ENCODE measurements at places on chromosomes 13 and 19. TPM values are rescaled to one million over a fixed set of nuclear protein-coding genes. Genes with fewer than 3 reads are reported as not detected.

DNA sequence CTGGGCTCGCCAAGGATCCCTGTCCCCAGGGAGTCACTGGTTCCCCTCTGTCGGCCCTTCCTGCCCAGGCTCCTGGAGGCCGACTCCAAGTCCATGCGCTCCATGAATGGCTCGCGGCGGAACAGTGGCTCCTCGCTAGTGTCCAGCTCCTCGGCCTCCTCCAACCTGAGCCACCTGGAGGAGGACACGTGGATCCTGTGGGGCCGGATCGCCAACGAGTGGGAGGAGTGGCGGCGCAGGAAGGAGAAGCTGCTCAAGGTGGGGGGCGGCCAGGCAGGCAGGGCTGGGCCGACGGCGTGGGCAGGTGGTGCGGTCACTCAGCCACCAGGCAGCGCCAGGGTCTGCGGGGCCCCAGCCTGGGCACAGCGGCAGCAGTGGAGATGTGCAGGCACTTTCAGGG lies 17.6 kb downstream of the EVI5L start:
- H3K4me3 ChIP-seq, result no peak overlapping the region
- H3K27ac ChIP-seq, result no peak overlapping the region
- H3K27me3 ChIP-seq, result no peaks in the 10 kb centered on the region
- DNase-seq, result no peak
- no peaks in the 10 kb centered on the region for H3K4me1 ChIP-seq

DNA sequence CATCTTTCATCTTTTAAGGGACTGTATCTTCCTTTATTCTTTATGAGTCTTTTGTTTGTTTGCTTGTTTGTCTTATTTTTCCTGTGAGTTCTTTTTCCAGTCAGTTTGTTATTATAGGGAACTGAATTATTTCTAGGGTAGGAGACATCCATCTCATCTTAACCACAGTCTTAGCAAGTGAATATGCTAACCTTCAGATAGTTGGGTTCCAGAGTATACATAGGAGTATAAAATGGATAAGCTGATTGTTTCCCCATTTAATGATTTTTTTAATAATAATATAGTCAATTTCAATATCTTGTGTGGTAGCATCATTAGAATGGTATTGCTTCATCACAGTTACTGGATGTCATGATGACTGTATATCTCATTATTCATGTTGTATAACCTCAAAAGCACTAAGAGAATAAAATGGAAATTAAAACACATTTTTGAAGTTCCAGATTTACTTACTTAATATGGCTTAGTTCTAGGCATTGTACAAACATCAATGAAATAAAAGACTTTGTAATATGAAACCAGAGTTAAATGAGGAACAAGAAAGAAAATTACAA lies 33.0 kb downstream of the GPC6 start:
- no peak for DNase-seq
- no peak overlapping the region for H3K27ac ChIP-seq
- no peaks in the 10 kb centered on the region for H3K36me3 ChIP-seq
- H3K4me3 ChIP-seq, result no peak overlapping the region

DNA sequence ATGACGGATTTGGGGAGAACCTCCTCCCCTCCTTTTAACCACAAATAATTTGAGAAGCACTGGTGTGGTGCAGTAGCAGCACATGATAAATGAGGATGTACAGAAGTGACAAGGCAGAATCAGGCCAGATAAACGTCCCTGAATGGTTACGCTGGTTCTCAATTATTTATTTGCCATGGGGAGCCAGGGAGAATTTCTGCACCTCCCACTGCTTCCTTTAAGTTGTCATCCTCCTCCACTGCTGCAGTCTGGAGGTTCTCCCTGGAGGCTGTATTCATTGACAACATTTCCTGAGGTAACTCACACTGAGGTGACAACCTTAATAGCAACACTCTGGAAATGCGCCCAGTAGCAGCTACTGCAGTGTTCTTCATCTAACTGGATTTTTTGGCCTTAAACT lies 308.9 kb upstream of the SLITRK1 start:
- H3K4me1 ChIP-seq, result no peaks in the 10 kb centered on the region
- no peak overlapping the region for H3K27ac ChIP-seq
- no peaks in the 10 kb centered on the region for H3K36me3 ChIP-seq
- no peaks in the 10 kb centered on the region for H3K27me3 ChIP-seq

- H3K4me1 ChIP-seq, result no peaks in the 10 kb centered on the region
- no peaks in the 10 kb centered on the region for H3K27me3 ChIP-seq
- H3K27ac ChIP-seq, result no peak overlapping the region
- H3K36me3 ChIP-seq, result no peaks in the 10 kb centered on the region
- DNase-seq, result no peak
Measured at GRCh38 chr13:67147342-67148133, 82.6 kb downstream of the PCDH9 start.

GALP gene
- not detected for total RNA-seq

ZNF610 gene
- total RNA-seq, result 5.4 TPM
